MCF 10A (cell line): ENCODE measurements at places on chromosomes 7 and 10.

GRCh38 chr7:162632-163297 is 29.6 kb upstream of the FAM20C start:
- H3K4me3 ChIP-seq, result no peak overlapping the region
- no peak overlapping the region for H3K27ac ChIP-seq
- peaks cover 44% of the 10 kb centered on the region for H3K27me3 ChIP-seq
- DNase-seq, result no peak
- no peaks in the 10 kb centered on the region for H3K36me3 ChIP-seq

GRCh38 chr10:60206735-60207134 is 182.9 kb downstream of the ANK3 start:
- no peaks in the 10 kb centered on the region for H3K27me3 ChIP-seq
- H3K36me3 ChIP-seq, result no peaks in the 10 kb centered on the region
- peaks cover 6% of the 10 kb centered on the region for H3K4me1 ChIP-seq
- H3K27ac ChIP-seq, result no peak overlapping the region

GRCh38 chr10:6168084-6168483 is 34.6 kb upstream of the PFKFB3 start:
- H3K4me3 ChIP-seq, result no peak overlapping the region
- DNase-seq, result no peak
- H3K27me3 ChIP-seq, result no peaks in the 10 kb centered on the region

- H3K4me1 ChIP-seq, result no peaks in the 10 kb centered on the region
- H3K27ac ChIP-seq, result no peak overlapping the region
- no peak for DNase-seq
Observed at GRCh38 chr7:16708511-16708910, 45.0 kb upstream of the TSPAN13 start.

DNA sequence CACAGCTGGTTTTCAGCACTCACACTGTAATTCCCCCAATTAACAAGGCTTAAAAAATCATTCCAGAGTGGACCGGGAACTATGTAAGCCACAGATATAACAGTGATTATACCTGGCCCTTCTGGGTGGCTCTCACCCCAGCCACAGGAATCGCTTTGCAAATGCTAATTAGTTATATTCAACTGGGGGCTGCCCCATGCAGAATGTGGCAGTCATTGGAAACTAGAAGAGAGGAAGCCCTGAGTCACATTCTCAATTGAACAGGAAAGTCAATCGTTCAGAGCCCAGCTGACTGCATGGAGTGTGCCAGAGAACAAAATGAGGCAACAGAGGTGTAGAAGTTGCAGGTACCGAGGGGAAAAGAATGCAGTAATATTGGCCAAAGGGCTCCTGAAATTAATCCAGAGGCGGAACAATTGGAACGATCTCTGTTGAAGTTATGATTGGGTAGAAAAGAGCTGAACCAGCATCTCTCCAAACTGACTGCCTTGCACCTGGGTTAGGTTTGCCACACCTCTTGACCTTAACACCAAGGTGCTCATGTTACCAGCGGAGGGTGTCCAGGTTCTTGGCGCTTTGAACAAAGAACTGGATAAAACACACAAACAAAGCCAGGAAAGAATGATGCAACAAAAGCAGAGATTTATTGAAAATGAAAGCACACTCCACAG is 909.7 kb upstream of the AUTS2 start:
- H3K4me1 ChIP-seq, result no peaks in the 10 kb centered on the region
- no peaks in the 10 kb centered on the region for H3K36me3 ChIP-seq
- no peak for DNase-seq
- H3K4me3 ChIP-seq, result no peak overlapping the region

DNA sequence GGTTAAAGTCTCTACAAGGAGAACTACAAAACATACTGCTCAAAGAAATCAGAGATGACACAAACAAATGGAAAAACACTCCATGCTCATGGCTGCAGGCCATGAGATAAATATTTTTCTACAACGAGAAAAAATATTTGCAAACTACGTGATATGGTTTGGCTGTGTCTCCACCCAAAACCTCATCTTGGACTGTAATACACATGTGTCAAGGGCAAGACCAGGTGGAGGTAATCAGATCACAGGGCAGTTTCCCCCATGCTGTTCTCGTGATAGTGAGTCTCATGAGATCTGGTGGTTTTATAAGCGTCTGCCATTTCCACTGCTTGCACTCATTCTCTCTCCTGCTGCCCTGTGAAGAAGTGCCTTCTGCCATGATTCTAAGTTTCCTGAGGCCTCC is 57.8 kb downstream of the COA1 start:
- no peak for DNase-seq
- no peak overlapping the region for H3K27ac ChIP-seq
- no peak overlapping the region for H3K4me3 ChIP-seq
- no peaks in the 10 kb centered on the region for H3K27me3 ChIP-seq
- peaks cover 7% of the 10 kb centered on the region for H3K36me3 ChIP-seq
